Tibial nerve (tissue), 4 donors: ENCODE measurements at places on chromosomes 2 and 18. TPM values are rescaled to one million over a fixed set of nuclear protein-coding genes. Genes with fewer than 3 reads are reported as not detected.

DNA sequence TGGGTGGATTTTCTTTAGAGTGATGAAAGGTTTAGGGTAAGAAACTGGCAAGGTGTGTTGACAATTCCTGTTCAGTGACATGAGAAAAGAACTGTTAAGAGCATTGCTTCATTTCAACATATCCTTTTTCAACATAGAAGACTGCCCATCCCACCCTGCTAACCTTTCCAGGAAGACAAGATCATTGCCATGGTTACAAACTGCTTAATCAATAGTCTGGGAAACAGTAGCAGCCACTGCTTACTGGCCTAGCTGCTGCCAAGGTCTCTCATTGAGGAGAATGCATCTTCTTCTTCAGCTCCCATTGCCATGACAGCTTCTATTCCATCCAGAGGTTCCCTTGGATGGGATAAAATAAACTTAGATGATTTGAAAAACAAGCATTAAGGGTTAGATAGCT is 212.1 kb downstream of the LRRTM1 start:
- no peak for DNase-seq
- no peaks in the 10 kb centered on the region for H3K4me1 ChIP-seq
- no peaks in the 10 kb centered on the region for H3K36me3 ChIP-seq
- H3K27me3 ChIP-seq, result no peaks in the 10 kb centered on the region
- H3K4me3 ChIP-seq, result no peak overlapping the region

DNA sequence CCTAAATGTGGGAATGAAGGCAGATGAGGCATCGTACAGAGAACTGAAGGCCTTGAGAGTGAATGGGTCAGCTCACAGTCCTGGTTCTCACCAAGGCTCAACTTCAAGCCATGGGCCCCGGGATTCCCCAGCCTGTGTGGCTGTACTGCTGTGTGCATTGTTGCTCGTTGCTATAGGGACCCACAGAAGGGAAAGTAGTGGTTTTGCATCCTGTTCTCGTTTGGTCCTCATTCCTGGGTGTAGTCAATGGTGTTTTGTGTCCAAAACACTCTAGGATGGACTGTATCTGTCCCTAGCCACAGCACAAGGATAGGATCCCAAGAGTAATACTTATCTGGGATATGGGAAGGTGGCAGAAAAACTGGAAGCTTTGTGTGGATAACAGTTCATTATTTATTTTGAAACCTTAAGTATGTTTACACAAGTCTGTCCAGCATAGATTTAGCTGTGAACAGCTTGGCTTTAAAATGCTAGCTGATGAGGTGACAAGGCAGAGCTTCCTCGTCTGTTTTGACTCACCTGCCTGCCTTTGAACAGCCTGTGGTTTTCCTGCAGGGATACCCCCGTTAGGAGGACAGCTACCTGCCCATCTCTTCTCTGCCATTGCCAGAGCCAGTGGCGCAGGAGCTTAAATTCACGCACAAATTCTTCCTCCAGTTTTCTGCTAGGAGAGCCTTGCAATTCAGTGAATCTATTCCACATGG is 85.0 kb downstream of the WDSUB1 start:
- no peak for DNase-seq
- H3K4me3 ChIP-seq, result no peak overlapping the region
- H3K4me1 ChIP-seq, result peaks cover 19% of the 10 kb centered on the region
- no peaks in the 10 kb centered on the region for H3K27me3 ChIP-seq

CHRND gene
- not detected for total RNA-seq

PJVK gene
- 9.6 TPM for total RNA-seq

GRCh38 chr2:224658780-224659405 is 57.3 kb downstream of the CCDC195 start:
- H3K27ac ChIP-seq, result no peak overlapping the region
- no peaks in the 10 kb centered on the region for H3K4me1 ChIP-seq
- H3K36me3 ChIP-seq, result no peaks in the 10 kb centered on the region
- H3K27me3 ChIP-seq, result no peaks in the 10 kb centered on the region

DNA sequence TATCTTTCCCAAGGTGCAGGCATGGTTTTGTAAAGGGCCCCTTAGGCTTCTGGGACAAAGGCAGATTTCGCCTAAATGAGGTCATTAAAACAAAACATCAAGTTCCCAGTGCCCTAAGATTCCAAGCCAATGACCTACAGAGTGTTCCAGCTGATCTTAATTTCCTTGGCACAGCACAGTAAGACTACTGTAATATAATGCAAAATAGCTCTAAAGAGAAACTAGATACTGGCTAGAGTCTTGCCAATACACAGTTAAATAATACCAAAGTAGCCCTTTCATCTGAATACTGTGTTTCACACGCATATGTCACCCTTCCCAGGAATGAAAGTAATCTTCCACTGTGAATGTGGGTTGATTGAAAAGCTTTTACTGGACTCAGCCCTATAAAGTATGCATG is 14.7 kb downstream of the GRB14 start:
- H3K27ac ChIP-seq, result no peak overlapping the region
- DNase-seq, result no peak
- H3K36me3 ChIP-seq, result no peaks in the 10 kb centered on the region
- H3K27me3 ChIP-seq, result no peaks in the 10 kb centered on the region

SPAST gene
- total RNA-seq, result 20.7 TPM

GRCh38 chr2:197675246-197675645 is at the start of gene RFTN2:
RFTN2 (minus strand) TSS chr2:197675587; CDS start chr2:197675458, 129 bp downstream.
- no peak for DNase-seq
- peak within 1 kb of the TSS; percentile 91 for H3K27ac ChIP-seq
- peak within 1 kb of the TSS; percentile 41 for H3K4me3 ChIP-seq
- no peaks in the 10 kb centered on the region for H3K36me3 ChIP-seq
- no peaks in the 10 kb centered on the region for H3K4me1 ChIP-seq
- no peaks in the 10 kb centered on the region for H3K27me3 ChIP-seq

DNA sequence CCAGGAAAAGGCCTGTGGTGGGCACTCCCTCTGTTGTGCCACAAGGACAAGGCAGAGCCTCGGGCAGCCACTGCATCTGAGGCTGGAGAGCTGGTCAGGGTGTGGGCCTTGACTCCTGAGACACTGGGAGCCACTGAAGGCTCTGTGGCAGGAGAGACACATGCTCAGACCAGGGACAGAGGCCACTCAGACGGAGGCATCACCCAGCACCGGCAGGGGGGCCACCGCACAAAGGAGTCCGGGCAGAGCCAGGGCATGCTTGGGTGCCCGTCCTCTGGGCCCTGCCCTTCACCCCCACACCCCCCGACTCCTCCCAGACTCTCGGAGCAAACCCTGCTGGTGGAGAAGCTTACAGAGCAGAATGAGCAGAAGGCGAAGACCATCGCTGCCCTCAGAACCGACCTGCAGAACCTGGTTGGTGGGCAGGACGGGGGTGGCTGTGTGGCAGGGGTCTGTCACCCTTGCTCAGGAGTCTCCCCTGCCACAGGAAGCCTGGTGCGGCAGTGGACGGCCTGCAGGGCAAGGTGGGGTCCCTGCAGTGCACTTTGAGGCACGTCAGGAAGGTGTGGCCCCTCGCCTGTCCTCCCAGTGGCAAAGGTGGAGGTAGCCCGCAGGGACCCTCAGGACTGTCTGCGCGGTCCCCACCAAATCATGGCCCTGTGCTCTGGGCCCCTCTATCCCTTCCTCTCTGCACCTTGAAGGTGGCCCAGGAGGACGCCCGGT is 26.0 kb downstream of the CROCC2 start:
- no peak overlapping the region for H3K4me3 ChIP-seq
- H3K27ac ChIP-seq, result no peak overlapping the region
- no peaks in the 10 kb centered on the region for H3K36me3 ChIP-seq
- DNase-seq, result peak; percentile 8

DNA sequence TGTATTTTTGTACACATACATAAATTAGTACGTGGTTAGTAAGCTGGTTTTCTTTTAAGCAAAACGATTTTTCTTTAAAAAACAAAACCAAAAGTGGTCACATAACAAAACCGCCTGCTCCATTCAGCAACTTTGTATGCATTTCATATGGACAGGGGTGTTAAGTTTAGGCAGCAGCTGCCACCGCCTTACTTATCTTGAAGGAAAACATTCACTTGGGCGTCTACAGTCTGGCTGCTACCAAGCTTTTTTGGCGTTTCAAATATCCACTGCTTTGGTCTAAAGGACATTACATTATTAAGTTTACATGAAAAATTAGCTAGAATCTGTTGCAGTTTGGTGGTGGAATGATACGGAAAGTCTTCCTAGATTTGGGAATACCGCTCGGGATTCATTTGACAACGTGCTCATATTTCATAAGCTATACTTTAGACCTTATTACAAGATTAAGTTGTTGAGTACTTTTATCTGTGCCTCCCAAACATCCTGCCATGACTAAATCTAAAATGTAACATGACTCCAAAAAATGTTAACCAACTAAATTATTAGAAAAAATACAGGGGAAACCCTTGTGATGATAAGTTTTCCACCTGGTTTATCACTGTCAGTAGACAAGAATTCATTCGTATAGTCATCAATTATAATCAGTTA is 214.8 kb downstream of the NEDD4L start:
- no peaks in the 10 kb centered on the region for H3K4me1 ChIP-seq
- DNase-seq, result no peak
- no peak overlapping the region for H3K27ac ChIP-seq

ANO7 gene
- 1.2 TPM for total RNA-seq

GRCh38 chr2:172467382-172467781 is 40.0 kb downstream of the ITGA6 start:
- H3K4me3 ChIP-seq, result no peak overlapping the region
- no peaks in the 10 kb centered on the region for H3K27me3 ChIP-seq
- no peak overlapping the region for H3K27ac ChIP-seq
